Stimulated activated CD4-positive, alpha-beta T cell treated with anti-CD3 and anti-CD28 coated beads, Interleukin-12 subunit alpha, Interleukin-12 subunit beta, amount 100 ng/mL, for 4 hours (primary cell): ENCODE measurements at places on chromosomes 2 and 18.

GRCh38 chr2:16726147-16726546 is 60.5 kb upstream of the CYRIA start:
- DNase-seq: no peak

DNA sequence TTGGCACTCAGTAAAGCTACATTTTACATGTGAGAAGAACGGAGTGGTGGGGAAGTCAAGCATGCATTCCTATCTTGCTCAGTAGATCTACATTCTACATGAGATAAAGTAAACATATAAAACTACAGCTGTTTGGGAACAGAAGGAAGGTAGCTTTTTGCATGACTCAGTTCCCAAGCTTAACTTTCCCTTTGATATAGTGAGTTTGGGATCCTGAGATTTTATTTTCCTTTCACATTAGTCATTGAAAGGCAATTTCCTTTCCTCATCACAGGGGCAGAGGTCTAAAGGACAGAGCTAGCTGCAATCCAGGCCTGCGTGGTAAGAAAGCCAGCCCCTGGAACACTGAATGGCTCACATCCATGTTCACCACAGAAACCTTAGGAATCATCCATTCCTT is 257.2 kb downstream of the SRBD1 start:
- no peak for DNase-seq

- no peak for DNase-seq
These were observed 17.5 kb upstream of the HPCAL1 start for GRCh38 chr2:10285191-10285555.

GRCh38 chr2:25165992-25166875 is 2.1 kb downstream of the POMC start:
- DNase-seq: peak; percentile 30

DNA sequence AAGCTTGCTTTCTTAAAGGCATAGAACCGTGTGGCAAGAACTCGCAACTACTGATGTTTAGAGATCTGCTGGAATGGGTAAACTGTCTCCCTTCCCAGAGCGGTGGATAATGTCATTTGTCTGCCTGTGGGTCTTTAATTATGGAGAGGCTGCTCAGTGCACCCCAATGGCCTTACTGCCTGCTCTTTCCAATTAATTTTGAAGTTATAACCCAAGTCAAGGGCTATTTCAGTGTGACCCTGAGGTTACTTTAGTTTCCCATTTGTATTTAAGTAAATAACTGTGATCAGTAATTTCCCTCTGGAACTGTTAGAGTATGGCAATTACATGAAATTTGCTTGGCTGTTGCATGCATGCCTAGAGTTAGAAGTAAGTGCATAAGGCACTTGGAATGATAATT is 48.9 kb upstream of the LYPD6 start:
- no peak for DNase-seq

GRCh38 chr2:56416500-56417176 is 232.8 kb downstream of the CCDC85A start:
- no peak for DNase-seq

GRCh38 chr2:240620859-240621258 is 4.4 kb upstream of the GPR35 start:
- no peak for DNase-seq

- no peak for DNase-seq
These were observed 2.4 kb downstream of the MRPL44 start for GRCh38 chr2:223959688-223960087.

DNA sequence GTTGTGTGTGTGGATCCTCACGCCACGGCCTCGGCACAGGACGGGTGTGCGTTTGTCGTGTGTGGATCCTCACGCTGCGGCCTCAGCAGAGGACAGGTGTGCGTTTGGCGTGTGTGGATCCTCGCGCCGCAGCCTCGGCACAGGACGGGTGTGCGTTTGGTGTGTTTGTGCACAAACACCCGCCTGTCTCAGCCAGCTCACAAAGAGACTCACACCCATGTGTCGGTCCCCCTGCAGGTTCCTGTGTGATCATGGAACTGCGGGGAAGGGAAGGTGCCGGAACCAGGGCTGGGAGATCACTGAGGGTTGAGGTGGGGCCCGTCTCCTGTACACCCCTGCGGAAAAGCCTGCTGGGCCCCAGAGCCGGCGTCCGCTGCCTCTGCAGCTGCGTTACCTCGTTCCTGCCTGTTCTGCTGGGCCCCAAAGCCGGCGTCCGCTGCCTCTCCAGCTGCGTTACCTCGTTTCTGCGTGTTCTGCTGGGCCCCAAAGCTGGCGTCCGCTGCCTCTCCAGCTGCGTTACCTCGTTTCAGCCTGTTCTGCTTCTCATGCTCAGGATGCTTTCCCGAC is 53.6 kb downstream of the CTDP1 start:
- no peak for DNase-seq

DNA sequence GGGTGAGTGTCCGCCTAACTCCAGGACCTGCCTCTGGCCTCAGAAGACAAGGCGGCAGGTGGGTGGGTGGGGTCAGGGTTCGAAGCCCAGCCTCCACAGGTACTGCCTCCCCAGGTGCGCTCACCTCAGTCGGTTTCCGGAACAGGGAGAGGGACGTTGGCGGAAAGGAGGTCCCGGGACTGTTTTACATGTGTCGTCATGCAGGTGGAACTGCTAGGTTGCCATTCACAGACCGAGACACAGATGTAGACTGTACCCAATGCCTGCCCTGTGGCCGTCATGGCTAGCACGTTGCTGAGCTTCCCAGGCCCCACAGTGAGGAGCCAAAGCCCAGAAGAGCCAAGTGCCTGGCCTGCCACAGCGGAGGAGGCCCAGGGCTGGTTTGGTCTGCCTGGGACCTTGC is 284.0 kb upstream of the HS6ST1 start:
- DNase-seq: no peak
